Purkinje cell (primary cell): ENCODE measurements at places on chromosomes 2 and 18. TPM values are rescaled to one million over a fixed set of nuclear protein-coding genes. Genes with fewer than 3 reads are reported as not detected.

Gene SPDYA
- polyA plus RNA-seq: 2.3 and 3.0 TPM in 2 replicates

Gene SNRNP27
- 142 and 146 TPM in 2 replicates for polyA plus RNA-seq

Gene COL4A4
- polyA plus RNA-seq: 0.67 and 0.86 TPM in 2 replicates

Gene GCG
- not detected in 2 replicates for polyA plus RNA-seq

Gene DSEL
- polyA plus RNA-seq: 1.7 and 1.9 TPM in 2 replicates

Gene PIKFYVE
- 13.1 and 13.9 TPM in 2 replicates for polyA plus RNA-seq

Gene GAREM1
- 5.6 and 8.9 TPM in 2 replicates for polyA plus RNA-seq

Gene SKA1
- polyA plus RNA-seq: 0.71 TPM in 1 of 2 replicates, not detected in the other

Gene NAT8
- polyA plus RNA-seq: 2.2 TPM in 1 of 2 replicates, not detected in the other

Gene C2orf78
- polyA plus RNA-seq: not detected in 2 replicates

Gene TRIM43
- polyA plus RNA-seq: not detected in 2 replicates

Gene SCN9A
- 0.07 and 1.1 TPM in 2 replicates for polyA plus RNA-seq

Gene OBSL1
- 11.5 and 14.0 TPM in 2 replicates for polyA plus RNA-seq

Gene LOXHD1
- 0.70 TPM in 1 of 2 replicates, not detected in the other for polyA plus RNA-seq

Gene ADRA2B
- polyA plus RNA-seq: not detected in 2 replicates

Gene FHL2
- polyA plus RNA-seq: 25.2 TPM in 1 of 2 replicates, not detected in the other

Gene GATA6
- polyA plus RNA-seq: not detected in 2 replicates

Gene CYB5A
- polyA plus RNA-seq: 80.3 and 116 TPM in 2 replicates

Gene CYP1B1
- 1.1 TPM in 1 of 2 replicates, not detected in the other for polyA plus RNA-seq

Gene SERPINB10
- not detected in 2 replicates for polyA plus RNA-seq

Gene FNDC4
- polyA plus RNA-seq: 4.4 and 5.1 TPM in 2 replicates

Gene METTL5
- 138 and 152 TPM in 2 replicates for polyA plus RNA-seq
